KBM-7 (cell line): ENCODE measurements at places on chromosomes 6 and 20.

DNA sequence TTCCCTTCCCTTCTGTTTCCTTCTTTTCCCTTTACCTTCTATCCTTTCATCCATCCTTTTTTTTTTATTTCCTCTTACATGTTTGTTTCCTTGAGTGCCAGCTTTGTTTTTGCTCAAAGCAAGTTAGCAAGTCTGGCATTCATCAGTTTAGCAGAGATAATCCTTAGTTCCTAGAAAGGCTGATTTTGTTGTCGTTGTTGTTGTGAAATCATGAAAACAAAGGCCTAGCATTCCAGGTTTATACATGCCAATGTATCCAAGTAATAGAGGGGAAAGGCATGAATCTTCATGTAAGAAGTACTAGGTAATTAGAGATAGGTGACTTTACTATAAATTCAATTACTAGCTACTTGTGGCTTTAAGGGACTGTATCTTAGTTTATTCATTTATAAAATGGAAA, 45.9 kb downstream of the TFAP2B start:
- DNase-seq: no peak

DNA sequence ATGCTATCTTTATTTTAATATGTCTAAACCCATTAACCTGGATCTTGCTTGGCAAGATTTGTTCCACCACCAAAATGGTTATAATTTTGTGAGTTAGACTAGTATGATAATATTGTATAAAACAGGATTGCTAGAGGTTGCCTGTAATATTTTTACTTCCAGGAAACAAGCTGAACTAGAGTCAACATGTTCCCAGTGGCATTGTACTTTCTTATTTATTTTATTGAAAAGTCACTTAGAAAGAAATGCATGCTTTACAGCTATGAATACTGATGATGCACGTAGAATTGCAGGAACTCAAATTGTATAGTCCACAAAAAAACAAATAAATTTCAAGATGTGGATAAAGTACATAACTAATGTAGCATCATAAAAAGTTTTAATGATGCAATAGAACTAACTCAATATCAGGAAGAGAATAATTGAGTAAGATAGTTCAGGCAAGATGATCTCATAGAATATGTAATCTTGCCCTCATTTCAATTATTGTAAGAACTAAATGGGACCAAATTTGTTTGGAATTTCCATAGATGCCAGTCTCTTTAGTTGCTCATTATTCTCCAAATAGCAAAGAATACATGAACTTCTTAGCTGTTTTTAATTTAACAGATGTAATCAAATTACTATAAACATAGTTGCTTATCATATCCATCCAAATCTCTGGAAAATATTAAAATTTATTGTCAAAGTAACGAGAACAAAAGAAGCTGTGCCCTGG, 451.8 kb downstream of the COL12A1 start:
- no peak for DNase-seq

DNA sequence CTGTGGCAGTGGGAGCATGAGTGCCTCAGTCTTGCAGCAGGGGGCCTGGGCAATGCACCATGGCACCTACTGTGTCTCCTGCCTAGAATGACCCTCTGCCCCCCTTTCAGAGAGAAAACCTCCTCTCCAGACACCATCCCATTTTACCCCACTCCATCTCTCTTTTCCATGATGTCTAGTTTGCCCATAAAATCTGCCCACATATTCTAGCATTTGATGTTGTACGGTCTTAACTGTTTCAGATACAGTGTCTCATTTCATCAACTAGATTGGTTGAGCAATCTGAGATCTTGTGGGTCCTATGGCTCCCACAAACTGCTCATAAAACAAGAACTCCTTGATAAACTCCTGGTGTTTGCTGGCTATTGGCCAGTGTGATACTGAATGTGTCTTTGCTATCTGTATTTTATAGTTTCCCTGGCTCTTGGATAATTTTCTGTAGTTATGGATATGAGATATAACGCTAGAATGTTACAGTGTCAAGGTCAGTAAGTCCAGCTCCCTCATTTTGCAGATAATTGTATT, 8.1 kb downstream of the PNPLA1 start:
- no peak for DNase-seq

GRCh38 chr6:118896339-118897136, 2.6 kb downstream of the ASF1A start:
- DNase-seq: peak; percentile 64

DNA sequence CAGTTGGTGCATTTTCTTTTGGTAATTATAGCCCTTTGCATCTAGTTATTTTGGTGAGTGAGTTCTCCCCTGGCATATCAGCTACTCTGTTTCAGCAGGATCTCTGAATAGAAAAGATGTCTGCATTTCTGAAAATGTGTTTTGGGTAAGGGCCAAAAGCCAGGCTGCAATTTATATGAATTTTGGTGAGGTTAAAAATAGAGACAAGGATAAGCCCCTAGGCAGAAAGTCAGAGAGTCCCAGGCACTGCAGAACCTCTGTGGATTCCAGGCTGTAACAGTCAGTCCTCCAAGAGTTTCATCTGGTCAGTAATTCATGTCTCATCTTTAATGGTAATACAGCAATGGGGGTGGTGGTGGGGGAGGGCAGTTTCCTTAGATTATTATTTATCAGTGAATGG, 53.0 kb downstream of the HDGFL1 start:
- DNase-seq: no peak

DNA sequence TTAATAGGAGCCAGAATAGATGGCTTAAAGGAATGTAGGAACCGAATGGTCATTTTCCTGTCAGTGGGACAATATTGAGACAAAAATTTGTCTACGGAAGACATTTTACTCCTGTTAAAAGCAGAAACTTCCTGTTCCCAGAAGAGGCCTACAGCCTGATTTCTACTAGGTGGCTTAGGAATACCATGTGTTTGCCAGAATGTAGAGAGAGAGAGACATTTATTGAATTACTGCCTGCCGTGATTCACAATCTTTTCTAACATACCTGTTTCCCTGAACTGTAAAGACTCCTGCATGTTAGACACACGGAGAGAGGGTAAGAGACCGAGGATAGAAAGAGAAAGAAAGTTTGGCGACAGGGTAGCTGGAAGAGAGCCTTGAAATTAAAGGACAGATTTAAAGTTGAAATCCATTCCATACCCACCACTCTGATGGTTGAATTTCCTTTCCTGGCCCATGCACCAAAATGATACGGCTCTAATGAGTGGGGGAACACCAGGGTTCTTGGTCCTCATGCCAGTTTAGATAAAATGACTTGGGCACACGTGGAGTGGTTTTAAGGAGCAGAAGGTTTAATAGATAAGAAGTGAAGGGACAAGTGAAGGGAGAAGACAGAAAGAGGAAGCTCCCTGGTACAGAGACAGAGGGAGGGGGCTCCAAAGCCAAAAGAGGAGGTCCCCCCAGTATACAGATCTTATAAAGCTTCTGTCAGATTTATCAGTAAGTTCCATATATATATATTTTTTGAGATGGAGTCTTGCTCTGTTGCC, 22.5 kb downstream of the NCOA3 start:
- peak; percentile 82 for DNase-seq

DNA sequence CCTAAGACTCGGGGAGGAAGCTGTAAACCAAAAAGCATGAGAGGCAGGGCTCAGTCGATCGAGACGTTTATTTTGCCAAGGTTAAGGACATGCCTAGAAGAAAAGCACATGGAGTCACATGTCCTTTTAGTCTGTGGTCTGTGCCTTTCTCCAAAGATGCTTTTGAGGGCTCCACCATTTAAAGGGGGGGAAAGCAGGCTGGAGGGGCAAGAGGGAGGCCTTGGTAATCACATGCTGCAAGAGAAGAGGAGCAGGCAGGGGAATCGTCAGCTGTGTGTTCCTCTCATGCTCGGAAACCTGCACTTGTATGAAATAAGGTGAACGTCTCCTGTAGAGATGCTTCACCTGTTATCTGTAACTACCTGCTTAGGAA, 9.1 kb upstream of the YTHDF1 start:
- no peak for DNase-seq
